ENCODE measurements at places on chromosomes 2 and 18.

DNA sequence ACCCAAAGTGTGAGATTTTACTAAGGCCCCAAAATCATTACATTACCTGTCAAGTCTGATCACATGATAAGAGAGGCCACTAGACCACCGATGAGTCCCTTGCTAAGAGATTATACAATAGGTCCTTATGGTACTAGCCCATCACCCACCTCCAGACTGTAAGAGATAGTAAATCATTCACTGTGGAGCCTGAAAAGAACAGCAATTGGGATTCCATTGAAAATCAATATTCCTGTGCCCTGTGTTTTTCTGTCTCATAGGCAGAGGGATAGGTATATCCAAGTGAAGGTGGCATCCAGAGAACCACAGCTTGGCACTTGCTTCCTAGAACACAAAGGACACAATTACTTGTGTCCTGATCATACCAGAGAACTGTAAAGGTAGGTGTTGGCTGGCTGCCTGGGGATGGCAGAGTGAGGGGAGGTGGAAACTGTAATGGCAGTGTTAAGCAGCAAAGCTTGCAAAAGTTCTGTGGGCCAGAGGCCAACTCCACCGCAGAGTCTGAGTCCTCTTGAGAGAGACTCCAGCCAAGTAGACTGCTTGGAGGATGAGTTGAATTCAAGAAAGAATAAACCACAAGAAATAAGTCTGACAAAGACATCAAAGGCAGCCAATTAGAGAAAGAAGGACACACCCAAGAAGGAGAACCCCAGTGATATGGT, 102.0 kb upstream of the PIEZO2 start:
- no peak for DNase-seq

- no peak for DNase-seq
Observed at GRCh38 chr2:59892398-59892797, 661.1 kb downstream of the BCL11A start.

DNA sequence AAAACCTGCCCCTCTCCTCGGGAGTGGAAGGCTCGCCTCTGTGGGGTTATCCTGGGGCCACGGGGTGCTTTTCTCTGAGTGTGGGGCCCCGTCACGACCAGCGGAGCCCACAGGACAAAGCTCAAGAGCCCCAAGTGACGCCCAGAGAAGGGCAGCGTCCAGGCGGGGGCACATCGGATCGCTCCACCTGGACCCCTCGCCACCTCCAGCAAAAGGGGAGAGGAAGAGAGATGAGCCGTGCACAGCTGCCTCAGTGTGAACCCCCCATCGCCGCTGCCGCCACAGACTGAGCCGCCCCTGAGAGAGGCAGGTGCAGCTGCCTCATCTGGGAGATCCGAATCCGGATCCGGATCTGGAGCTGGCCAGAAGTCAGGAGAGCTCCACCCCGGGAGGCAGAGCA, 282.5 kb upstream of the PXDN start:
- no peak for DNase-seq

GRCh38 chr2:74168739-74169138, 9.9 kb downstream of the MOB1A start:
- no peak for DNase-seq

- DNase-seq: no peak
Observed at GRCh38 chr2:43569921-43570320, 25.9 kb downstream of the THADA start.

GRCh38 chr2:64665709-64666108, 12.0 kb upstream of the SERTAD2 start:
- DNase-seq: no peak

- no peak for DNase-seq
Observed at GRCh38 chr2:6665093-6666045, 200.3 kb downstream of the CMPK2 start.

DNA sequence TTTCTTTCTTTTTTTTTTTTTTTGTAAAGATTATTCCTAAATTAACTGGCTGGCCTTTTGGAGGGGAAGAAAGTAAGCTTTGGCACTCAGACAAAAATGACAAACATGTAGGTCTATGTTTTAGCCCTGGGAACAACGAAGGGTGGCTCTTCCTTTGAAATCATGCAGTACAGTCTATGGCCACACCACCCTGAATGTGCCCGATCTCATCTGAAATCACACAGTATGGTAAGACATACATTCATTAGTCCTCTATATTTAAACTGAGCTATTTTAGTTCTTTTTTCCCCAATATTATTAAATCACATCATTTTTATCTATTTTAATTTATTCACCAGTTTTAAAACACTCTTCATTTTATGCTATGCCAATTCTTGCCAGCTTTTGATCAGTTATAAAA, 48.2 kb downstream of the PLA2R1 start:
- no peak for DNase-seq

- no peak for DNase-seq
Observed at GRCh38 chr18:48866856-48867255, 83.9 kb downstream of the SMAD7 start.

- no peak for DNase-seq
Observed at GRCh38 chr18:50955253-50955652, 12.6 kb upstream of the ELAC1 start.

GRCh38 chr18:47710451-47710850, 220.0 kb downstream of the SMAD2 start:
- DNase-seq: no peak

- no peak for DNase-seq
Observed at GRCh38 chr18:59142274-59142673, 2.6 kb downstream of the SEC11C start.

GRCh38 chr18:24009246-24009645, 5.3 kb upstream of the TTC39C start:
- DNase-seq: no peak

- no peak for DNase-seq
Observed at GRCh38 chr2:128617661-128618060, 299.0 kb upstream of the HS6ST1 start.
